ENCODE measurements at places on chromosomes 12 and 14.

DNA sequence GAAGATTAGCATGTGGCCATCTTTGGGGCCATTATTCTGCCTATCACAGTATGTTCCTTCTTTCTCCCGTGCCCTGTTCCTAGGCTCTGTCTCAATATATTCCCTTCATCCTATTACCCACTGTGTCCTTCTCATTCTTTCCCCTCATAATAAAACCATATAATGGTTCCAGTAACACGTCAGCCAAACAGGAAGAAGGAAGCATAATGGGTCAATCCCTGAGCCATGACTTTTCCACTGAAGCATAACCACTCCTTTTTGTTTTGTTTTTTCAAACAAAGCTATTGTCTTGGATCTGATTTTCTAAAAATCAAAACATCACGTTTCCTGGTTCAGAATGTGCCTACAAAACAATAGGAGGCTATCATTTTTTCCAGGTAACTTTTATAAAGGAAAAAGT, 21.3 kb upstream of the RHOJ start:
- DNase-seq, result no peak

- DNase-seq, result no peak
Measured at GRCh38 chr12:79818856-79819255, 116.0 kb downstream of the PPP1R12A start.

GRCh38 chr14:59362513-59362912, 102.7 kb downstream of the GPR135 start:
- no peak for DNase-seq

GRCh38 chr12:29610473-29611170, 113.1 kb upstream of the OVCH1 start:
- DNase-seq, result no peak

- DNase-seq, result no peak
Measured at GRCh38 chr12:47400266-47400665, 305.6 kb downstream of the RPAP3 start.

DNA sequence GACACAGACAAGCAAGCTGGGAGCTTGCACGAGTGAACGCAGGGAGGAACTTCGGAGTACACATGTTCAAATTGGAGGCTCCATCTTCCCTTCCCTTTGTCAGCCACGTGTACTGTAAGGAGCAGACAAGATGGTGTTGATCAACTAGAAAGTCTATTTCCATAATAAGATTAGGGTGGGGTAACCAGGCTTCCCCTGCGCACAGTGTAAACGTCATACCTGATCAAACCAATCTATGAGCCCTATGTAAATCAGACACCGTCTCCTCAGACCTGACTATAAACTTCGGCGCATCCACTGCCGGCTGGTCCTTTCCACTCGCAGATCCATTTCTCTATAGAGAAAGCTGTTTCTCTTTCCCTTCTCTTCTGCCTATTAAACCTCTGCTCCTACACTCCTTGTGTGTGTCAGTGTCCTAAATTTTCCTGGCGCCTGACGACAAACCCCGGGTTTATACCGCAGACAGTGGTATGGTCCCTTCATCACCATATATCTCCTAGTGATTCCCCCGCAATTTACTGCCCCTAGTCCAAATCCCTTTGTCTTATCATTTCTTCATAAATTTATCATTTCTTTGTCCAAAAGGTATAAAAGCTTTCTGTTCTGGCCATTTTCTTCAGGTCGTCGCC, 7.5 kb upstream of the ETFBKMT start:
- DNase-seq, result no peak

DNA sequence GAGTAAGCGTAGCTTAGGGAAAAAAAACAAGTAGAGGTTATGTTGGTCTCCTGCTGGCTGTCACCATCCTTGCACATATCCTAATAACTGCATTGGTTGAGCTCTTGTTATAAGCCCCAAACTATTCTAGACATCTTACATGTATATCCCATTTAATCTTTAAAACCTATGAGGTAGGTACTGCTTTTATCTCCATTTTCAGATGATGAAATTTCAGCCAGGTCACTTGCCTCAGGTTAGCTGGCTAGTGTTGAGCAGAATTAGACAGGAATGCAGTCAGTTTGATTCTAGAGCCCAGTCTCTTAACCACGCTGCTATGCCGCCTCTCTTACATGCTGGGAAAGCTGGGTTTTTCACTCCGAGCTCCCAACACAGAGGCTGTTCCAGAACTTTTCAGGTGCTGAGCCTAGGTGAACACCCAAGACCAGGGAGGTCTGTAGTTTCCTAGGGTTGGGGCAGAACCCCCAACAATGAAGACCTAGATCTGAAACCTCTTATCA, 269.9 kb upstream of the RGS6 start:
- DNase-seq, result no peak

GRCh38 chr12:4956054-4956453, 46.3 kb downstream of the KCNA1 start:
- DNase-seq, result no peak

DNA sequence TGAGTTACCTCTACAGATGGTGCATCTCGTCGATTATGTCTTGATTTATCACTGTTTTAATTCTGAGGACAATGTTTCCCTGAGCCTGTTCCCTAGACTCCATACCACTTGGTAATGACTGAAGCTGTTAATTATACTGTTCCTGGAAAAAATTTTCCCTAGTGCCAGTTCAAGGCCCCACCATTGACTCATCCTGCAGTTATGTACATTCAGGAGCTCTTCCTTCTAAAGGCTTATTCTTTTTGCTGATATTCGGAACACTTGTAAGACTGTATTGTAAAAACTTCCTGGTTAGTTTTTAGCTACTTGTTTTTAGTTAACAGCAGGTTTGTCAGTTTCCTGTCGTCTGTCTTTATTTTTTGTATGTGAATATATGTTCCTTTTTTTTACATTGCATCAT, 30.4 kb upstream of the PPP2R5E start:
- DNase-seq, result no peak

DNA sequence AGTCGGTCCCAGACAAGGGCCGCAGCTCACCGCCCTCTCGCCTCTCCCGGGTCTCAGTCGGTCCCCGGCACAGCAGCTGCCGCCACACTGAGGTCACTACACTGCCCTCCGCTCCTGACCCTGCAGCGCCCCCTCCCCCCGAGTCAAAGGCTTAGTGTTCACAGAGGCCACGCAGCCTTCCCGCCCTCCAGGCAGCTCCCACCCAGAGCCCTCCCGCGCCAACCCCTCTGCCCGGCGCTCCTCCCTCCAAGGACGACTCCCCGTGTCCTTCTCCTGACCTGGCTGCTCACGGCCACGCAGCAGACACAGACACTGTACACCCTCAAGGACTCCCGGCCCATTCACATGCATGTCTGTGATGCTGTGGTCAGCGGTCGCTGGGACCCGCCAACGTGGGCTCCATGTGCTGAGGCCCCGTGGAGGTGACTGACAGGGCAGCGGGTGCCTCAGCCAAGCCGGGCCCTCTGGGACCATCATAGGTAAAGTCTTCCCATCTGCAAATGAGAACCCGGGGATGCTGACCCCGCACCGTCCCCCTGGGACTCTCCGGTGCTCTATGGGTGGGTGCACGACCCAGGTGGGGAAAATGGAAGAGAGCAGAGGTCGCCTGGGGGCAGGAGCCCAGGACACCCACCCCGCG, 16.3 kb upstream of the GALNT9 start:
- no peak for DNase-seq

- no peak for DNase-seq
Measured at GRCh38 chr12:104360157-104360556, 56.6 kb downstream of the EID3 start.

DNA sequence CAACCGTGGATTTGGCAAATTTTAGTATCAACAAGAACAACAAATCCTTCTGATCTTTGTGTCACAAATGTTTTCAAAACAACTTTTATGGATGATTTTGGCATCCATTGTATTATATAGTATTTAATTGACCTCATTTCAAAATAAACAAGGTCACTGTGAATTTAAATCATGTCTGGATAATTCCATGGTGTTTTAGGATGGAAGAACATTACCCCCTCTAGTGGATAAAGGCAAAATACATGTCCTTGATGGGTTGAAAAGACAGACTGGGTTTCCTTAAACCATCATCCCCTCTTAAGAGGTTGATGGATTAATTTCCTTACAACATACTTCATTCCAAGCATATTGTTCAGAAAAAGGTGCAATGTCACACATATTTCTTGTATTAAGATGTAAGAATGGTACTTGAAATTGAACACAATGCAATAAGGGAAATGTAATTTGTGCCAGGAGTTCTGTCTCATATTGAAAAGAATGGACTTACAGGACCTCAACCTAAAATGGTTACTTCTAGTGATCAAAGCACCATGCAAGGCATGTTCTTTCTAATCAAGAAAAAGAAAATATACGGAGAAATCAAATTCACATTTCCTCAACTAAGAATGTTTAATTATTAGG, 352.0 kb downstream of the BCAT1 start:
- DNase-seq, result peak; percentile 75

DNA sequence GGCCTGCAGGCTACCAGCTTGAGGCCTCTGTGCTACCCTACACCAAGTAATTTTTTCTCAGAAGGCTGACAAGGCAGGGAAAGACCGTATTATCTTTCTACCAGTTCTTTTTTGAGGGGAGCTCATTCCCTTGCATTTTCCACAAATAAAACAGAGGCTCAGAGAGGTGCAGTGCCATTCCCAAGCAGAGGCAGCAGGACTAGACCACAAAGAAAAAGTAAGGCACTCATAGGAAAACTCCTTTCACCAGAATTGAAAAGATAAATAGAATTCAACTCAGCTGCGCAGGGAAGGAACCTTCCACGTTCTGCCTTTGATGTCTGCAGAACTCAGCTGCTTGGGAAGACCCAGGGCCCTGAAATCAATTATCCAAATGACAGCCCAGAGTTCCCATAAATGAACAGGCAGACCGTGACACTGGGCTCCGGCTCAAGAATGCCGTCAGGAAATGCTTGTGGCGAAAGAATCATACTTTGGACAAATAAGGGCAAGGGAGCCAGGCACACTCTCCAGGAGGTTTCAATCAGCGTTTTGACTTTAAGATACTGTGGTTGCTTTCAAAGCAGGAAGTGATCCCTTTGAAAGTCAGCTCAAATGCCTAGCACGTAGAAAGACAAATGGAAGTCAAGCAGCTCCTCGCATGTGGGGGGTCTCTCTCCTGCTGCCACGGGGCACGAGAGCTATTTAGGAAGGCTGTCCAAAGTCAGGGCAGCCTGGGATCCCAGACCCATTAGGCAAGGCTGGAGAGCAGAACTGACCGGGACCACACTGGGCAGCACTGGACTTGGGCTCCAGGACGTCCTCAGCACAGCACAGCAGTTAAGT, 14.0 kb downstream of the KCTD10 start:
- no peak for DNase-seq

DNA sequence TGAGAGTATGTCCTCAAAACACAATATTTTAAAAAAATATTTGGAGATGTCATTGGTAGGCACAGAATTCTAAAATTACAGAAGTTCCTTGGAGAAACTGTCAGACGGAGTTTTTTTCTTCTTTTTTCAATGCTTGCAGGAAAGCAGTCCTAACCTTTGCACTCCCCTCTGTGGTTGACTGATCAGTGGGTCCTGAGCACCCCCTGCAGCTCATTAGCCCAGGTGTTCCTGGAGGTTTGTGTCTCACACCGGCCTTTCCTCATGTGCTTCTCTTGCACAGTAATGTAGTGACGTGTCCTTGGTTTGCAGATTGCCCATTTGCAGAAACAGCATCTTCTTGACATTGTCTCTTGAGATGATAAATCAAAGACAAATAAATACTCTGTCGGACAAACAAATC, 513.0 kb downstream of the TMEM121 start:
- DNase-seq, result no peak

DNA sequence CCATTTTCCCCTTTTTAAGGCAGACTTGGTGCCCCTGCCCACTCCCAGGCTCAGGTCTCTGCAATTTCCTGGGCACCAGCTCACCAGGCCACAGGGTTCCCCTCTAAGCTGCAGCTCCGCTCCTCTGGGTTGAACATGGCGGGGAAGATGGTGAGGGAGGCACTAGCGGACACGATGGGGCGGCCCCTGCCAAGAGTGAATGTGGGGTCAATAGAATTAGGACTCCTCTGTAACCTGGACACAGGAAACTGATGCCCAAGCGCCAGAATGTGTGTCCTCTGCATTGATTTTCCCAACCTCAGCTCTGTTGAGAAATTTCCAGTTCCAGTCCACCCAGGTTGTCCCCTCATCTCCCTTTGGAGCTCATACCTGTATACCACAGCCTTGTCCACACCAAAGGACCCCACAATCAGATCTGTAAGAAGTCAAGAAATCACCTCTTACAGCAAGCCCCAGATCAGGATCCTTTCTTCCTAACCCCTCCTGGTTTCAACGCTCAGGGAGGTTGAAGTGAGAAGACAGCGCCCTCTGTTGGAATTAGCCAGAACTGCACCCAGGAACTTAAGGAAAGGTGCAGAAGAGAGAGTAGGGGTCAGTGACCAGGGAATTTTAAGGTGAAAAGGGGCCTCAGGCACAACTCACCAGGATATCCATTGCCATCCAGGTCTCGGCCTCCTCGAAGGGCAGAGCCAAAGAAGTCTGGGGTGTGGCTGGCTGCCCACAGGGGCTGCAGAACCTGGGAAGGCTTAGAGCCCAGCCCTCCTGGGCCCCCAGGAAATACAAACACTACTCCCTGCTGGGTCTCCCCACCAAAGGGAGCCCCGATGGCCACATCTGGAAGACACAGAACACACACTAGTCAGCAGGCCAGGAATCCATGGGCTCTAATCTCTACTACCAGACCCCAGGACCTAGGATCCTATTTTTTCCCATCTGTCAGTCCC, 14.7 kb downstream of the ITGA5 start:
- peak; percentile 36 for DNase-seq

- peak; percentile 35 for DNase-seq
Measured at GRCh38 chr12:56160193-56160763, 2.1 kb downstream of the MYL6 start.

- peak; percentile 29 for DNase-seq
Measured at GRCh38 chr12:19461999-19462398, 22.7 kb downstream of the AEBP2 start.

DNA sequence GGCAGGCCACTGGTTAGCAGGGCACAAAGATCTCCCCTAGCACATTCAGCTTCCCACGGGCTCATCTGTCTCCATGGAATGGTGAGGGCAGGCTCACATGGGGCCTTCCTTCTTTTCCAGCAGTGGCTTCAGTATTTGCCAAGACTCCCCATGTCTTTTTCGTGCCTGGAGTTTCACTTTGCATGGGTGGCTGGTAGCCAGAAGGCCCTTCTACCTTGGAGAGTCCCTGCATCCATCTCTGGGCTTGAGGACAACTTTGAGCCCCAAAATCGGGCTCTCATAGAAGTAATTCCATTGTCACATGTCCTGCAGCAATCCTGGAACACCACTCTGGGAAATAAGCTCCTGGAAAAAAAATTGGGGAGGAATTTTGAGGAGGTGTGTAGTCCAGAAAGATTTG, 42.1 kb downstream of the NFKBIA start:
- DNase-seq, result no peak

GRCh38 chr14:103104389-103104653, 9.8 kb downstream of the EXOC3L4 start:
- no peak for DNase-seq

Data from inflammatory macrophage treated with lipopolysaccharide for 1 hour (primary cell).